ENCODE measurements at places on chromosomes 7 and 10.

DNA sequence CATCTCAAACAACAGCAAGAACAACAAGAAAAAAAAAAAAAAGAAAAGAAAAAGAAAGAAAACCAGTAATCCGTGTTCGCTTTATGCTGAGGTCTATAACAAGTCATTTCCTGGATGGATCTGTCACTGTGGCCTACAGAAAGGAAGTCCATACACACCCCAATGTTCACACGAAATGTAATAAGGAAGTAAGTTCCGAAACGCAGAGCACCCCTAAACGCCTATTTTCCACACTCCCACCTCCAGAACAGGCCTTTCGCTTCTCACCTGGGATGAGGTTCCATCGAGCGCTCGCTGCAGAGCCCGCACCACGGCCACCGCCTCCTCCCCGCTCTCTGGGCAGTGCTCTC, 735 bp downstream of the ZNF394 start:
- no peak for DNase-seq

DNA sequence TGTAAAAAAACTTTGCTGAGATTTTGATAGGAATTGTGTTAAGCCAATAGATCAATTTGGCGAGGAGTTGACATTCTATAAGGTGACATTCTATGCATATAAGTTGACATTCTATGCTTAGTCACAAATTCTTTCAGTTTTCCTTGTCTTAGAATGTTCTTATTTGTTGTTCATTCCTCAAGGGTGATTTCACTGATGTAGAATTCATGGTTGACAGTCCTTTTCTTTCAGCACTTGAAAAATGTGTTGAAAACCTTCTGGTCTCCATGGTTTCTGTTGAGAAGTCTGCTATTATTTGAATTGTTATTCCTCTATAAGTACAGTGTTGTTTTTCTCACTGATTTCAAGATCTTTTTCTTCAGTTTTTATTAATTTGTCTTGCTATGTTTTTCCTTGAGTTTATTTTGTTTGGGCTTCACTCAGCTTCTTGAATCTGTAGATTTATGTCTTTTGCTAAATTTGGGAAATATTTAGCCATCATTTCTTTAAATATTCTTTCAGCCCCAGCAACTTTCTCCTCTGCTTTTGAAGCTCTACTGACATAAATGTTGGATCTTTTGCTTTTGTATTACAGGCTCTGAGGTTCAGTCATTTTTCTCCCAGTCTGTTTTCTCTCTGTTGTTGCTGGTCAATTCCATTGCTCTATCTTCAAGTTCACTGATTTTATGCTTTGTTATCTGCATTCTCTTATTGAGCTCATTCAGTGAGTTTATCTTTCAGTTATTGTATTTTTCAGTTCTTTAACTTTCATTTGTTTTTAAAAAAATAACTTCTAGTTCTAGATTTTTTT, 154.9 kb downstream of the SDK1 start:
- no peak for DNase-seq

DNA sequence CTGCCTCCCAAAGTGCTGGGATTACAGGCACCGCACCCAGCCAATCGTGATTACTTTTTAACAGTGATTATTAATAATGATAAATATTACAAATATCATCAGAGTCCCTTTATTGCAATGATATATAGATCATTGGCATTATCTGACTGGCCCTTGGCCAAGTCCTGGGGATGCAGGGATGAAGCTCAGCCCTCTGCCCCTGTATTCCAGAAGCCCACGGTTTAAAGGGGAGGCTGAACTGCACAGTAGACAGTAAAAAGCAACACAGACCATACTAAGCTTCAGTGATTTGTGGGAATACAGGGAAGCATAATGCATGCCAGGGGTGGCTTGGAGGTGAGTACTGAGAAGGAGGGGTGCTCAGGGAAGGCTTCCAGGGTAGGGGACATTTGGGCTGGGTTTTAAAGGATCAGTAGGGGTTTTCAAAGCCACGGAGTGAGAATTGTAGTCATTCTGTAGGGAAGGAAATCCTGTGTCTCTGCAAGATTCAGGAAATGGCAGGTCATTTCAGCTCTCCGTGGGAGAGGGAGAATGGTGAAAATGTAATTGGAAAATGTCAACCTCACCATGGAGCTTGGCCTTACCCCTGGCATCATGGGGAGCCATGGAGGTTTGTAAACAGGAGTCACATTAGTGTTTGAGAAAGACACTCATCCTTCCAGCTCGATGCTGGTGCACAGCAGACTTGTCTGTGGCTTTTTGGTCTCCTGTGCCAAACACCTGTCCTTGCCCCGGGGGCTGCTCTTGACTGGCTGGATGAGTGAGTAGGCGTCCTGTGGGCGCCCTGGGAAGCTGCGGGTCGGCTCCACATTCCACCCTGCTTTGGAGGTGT, 8.8 kb downstream of the ADAMTS14 start:
- DNase-seq, result no peak

- peak; percentile 76 for DNase-seq
Observed at GRCh38 chr10:97596101-97597082, 6.9 kb downstream of the C10orf62 start.

DNA sequence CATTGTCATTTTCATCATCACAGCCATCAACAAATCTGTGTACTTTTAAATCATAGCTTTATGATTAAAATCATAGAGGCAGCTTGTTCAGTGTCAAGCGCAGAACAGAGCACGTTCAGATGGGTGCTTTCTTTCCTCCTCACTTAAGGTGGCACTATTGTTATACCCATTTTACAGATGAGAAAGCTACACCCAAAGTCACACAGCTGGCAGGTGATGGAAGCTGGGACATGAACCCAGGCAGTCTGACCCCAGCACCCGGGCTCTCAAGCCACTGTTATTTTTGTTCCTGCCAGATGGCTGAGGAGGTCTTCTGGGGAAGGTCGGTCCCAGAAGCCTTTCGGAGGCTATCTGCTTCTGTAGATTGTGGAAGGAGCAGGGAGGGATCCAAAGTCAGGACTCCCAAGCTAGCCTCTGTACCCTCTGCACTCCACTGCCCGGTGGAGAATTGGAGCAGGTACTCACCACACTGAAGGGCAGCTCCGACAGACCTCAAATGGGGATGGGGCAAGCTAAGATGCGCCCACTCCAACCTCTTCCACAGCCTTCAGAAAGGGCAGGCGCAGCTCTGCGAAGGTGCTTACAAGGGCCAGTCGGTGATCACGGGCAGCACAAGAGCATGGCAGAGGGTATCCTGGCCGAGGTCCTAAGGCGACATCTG, 610 bp downstream of the AVPI1 start:
- DNase-seq, result no peak

DNA sequence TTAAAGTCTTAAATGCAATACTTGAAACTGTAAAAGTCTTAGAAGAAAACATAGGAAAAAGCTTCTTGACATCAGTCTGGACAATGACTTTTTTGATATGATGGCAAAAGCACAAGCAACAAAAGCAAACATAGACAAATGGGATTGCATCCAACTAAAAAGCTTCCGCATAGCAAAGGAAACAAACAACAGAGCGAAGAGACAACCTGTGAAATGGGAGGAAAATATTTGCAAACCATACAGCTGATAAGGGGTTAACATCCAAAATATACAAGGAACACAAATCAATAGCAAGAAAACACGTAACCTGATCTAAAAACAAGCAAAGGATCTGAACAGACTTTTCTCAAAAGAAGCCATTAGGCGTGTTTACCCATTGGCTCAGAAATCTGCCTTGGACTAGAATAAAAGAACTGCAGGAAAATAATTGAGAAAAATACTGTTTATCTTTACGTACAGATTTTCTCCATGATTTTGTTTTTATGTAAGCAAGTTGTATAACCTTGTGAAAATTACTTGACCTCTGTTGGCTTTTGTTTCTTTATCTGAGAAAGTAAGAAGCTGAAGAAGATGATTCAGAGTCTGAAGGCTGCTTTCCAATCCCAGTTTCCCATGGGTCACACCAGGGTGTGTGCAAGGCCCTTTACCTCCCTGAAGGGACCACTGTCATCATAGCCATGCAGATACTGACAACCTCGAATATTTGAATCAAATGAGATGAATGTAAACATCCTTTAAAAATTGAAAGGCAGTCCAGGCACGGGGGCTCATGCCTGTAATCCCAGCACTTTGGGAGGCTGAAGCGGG, 99.1 kb upstream of the LANCL2 start:
- DNase-seq, result no peak

All from gastrocnemius medialis (tissue), 4 donors.